ENCODE measurements at places on chromosomes 6 and 20. TPM values are rescaled to one million over a fixed set of nuclear protein-coding genes. Genes with fewer than 3 reads are reported as not detected.

Gene CST2
- total RNA-seq: not detected

GRCh38 chr6:53492860-53493634, 51.9 kb downstream of the GCLC start:
- no peak for DNase-seq

Gene RREB1
- 1.4 TPM for total RNA-seq

GRCh38 chr6:149060300-149060984, 257.1 kb upstream of the TAB2 start:
- no peak for DNase-seq

- DNase-seq: no peak
Measured at GRCh38 chr6:31784098-31784925, 7.2 kb upstream of the VWA7 start.

DNA sequence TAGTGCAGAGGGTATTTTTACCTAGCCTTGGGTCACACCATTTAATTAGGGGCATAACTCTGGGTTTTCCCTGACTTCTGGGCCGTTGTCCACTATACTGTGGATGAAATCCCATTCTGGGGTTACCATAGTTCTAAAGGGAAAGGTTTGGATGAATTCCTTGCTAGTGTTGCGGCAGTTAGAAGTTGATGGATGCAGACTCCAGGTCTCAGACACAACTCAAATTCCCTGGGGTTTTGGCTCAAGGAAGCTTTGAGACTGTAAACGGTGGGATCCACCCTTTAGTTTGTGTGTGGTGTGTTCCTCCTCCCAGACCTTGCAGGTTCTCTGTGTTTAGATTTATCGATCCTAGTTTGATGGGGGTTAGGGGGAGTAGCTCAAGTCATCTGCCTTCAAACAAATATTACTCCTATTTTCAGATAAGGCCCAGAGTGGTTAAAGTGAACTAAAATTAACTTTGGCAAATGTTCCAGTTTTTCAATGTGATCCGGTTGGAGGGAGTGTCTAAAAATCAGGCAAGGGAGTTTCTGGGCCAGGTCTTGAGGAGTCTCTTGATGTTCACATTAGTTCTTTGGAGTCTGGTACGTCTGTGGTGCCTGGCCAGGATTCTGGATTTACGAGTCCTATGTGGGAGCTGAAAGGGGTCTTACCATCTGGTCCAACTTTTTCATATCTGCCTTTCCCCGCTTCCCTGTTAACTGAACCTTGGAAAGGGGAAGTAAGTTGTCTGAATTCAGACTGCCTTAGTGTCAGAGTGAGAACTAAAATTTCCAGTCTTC, 1.5 kb downstream of the RALY start:
- no peak for DNase-seq

GRCh38 chr6:39808964-39809363, 16.8 kb downstream of the DAAM2 start:
- no peak for DNase-seq

GRCh38 chr6:96460052-96460700, 61.4 kb upstream of the UFL1 start:
- DNase-seq: no peak

DNA sequence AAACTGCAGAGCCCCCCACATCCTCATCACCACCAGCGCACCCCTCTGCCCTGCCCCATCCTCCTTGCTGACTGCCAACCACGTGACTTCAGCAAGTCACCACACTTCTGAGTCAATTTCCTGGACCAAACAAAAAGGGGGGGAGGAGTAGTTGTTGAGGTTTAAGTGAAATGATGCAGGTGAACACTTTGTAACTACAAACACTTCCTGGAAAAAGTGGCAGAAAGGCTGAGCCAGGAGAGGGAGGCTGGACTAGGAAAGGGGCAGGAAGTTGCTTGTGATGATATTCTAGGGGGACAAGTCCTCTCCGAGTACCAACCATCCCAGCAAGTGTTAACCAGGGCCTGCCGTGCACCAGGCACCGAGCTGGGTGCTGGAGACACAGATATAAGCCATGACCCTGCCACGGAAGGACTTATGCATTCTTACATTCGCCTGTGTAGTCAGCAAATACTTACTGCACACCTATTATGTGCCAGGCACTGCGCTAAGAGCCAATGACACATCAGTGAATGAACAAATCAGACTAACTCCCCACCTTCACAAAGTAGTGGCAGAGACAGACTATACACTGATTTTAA, 67.3 kb downstream of the PREX1 start:
- DNase-seq: no peak

DNA sequence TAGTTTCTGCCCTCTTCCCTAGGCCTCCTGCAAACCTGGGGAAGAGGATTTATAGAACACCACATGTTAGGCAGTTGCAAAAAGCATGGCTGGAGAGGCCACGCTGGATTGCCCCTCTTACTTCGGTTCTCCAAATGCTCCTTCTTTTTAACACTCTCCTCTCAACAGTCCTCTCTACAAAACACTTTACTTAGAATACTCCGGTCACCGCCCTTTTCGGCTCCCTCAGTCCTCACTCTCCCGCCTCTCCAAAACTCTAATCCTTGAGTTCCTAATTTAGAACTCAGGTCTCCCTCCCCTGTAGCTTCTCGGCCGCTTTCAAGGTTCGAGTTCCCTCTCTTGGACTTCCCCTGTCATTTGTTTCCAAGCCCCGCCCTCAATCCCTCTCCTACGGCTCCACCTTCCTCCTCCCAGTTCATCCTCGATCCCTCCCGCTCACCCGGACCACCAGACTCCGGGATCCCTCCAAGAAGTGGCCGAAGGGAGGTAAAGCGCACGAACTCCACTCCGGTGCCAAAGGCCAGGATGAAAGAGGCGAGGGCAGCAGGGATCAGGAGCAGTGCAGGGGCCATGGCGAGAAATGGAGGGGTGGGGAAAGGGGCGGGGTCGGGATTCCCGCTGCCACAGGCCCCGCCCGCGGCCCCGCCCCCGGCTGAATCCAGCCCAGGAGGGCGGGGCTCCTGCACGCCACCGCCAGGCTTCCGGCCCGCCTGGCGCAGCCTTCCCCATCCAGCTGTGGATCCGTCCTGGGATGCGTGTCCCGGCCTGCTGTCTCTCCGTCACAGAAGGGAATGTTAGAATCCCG, at the start of gene NRM:
Gene NRM (minus strand): TSS at position 582 of the 805 bp plus-strand sequence. CDS start 10 bp downstream, at position 572.
- DNase-seq: peak; percentile 78

Gene TMEM244
- 1.4 TPM for total RNA-seq

- no peak for DNase-seq
Measured at GRCh38 chr6:85015396-85015990, 251.1 kb upstream of the TBX18 start.

DNA sequence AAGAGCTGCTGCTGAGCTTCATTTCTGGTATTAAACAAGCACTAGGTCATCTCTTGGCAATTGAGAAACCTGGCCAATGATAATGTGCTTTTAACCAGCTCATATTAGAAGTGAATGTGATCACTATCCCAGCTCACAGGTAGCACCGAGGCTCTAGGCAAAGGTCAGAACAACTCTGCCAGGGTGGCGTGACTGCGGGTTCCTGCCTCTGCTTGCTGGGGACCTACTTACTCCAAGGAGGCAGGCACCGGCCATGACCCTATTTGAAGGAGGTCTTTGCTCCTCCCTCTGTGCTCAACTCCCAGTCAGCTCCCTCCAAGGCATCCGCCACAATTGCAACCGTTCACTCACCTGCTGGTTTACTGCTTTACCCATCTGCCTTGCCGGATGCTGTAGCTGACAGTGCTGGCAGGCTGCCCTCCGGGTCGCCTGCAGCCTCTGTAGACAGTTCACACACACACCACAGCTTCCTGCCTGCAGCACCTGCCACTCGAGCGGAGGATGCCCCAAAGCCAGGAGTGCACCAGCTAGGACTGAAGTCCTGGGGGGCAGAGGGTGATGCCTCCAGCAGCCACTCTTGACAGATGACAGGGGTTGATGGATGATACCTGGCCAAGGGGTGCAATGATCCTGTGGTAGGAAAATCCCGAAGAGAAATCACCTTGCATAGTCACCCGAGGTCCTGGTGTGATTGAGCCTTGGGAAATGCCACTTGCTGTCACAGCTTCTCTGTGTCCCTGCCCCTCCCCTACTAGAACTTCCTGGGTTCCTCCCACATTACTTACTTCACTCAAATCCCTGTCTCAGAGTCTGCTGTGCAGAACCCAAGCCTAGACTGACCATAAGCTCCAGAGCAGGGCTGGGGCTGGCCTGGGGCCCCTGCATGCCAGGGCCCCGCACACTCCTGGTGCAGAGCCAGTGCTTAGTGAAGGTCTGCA, 8.8 kb upstream of the VSX1 start:
- DNase-seq: no peak

DNA sequence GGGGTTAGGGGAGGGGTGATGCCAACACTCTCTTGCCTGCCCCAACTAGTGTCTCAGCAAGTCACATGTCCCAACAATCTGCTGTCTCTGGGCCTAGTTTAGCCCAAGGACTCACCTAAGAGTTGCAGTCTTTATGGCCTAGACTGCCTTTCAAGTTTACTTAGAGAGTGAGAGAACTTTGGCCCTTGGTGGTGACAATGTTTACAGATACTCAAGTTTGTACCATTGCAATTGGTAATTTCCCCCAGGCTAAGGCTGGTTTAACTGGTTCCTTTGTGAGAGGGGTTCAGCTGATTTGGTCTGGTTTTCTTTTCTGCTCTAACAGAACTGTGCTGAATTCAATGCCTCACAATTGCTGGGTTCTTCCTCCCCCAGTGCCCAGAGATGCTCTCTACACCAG, 1279.9 kb upstream of the EYS start:
- DNase-seq: no peak

GRCh38 chr6:135226537-135226936, 45.4 kb downstream of the MYB start:
- no peak for DNase-seq

- DNase-seq: no peak
Measured at GRCh38 chr6:45302832-45303231, 25.3 kb upstream of the RUNX2 start.

DNA sequence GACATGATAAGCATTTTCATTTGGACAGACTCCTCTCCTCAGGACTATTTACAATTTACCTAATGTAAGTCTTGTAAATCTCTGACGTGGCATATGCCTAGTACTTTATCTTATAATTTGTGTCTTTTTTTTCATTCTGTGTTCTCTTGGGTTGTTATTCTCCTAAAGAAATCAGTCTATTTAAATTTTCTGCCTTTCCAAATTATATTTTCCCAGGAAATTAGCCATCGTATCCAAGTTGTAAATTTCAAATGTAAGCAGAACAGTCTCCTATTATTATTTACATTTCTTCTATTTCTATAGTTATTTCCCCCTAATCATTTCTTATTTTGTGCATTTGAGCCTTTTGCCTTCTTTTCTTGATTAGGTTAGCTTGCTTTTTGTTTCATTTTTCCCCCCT, 17.5 kb upstream of the BCAS4 start:
- DNase-seq: no peak

GRCh38 chr6:2848851-2849250, 7.2 kb upstream of the SERPINB1 start:
- no peak for DNase-seq

DNA sequence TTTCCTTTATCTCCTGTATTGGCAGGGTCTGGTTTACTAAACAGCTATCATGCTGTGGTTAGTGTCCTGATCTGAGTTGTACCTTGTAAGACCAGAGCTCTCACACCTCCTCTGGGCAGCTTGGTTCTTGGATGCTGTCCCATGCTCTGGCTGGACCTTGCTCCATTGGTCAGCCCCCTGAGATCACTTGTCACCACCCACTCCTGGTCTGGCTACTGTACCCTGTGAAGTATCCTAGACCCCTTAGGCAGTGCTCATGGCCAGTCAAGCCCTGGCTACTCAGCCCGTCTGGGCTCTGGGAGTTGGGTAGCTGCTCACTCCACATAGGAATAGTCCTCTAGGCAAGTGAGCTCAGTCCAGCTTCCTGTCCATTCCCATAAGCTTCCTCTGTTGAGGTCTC, 31.1 kb downstream of the ADGRF4 start:
- no peak for DNase-seq

Gene MAS1
- total RNA-seq: not detected

DNA sequence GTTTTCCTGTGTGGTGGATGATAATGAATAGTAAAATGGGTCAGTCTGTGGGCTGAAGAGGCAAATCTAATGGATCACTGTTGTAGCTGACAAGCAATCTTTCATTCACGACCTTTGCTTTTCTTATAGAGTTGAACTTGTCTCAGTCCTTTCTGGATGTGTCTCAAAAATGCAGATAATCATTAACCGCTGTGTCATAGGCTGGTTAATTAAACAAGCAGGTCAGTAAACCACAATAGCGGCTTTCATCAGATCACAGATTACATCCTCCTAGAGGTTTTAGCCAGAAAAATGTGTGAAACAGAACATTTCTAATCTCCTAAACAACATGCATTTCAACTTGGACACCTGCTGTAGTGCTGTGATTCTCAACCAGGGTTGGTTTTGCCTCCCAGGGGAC, 2.5 kb upstream of the METTL24 start:
- no peak for DNase-seq

DNA sequence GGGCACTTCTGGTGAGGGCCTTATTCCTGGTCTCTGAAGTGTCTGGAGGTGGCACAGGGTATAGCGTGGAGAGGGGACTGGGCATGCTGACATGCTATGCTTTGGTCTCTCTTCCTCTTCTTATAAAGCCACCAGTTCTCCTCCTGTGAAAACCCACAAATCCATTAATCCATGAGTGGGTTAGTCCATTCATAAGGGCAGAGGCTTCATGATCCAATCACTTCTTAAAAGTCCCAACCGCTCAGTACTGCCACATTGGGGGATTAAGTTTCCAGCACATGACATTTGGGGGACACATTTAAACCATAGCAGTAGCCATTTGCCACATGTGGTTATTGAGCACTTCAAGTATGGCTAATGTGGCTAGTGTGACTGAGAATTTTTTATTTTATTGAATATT, 3.8 kb upstream of the TRIB3 start:
- DNase-seq: no peak

GRCh38 chr20:38617011-38617829, 15.6 kb downstream of the ARHGAP40 start:
- DNase-seq: no peak

GRCh38 chr6:168884646-168885086, 369.0 kb downstream of the THBS2 start:
- DNase-seq: no peak

Gene GZF1
- 15.4 TPM for total RNA-seq

- no peak for DNase-seq
Measured at GRCh38 chr6:159640722-159641482, 52.1 kb downstream of the SOD2 start.

- no peak for DNase-seq
Measured at GRCh38 chr20:47906348-47906660, 121.0 kb upstream of the SULF2 start.

GRCh38 chr6:139533573-139534471, 159.4 kb upstream of the CITED2 start:
- DNase-seq: no peak

DNA sequence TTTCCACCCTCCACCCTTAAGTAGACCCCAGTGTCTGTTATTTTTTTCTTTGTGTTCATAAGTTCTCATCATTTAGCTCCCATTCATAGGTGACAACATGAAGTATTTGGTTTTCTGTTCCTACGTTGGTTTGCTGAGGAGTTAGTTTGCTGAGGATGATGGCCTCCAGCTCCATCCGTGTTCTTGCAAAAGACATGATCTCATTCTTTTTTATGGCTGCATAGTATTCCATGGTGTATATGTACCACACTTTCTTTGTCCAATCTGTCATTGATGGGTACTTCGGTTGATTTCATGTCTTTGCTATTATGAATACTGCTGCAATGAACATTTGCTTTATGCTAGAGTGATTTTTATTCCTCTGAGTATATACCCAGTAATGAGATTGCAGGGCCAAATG, 301.2 kb downstream of the ADGRG6 start:
- DNase-seq: no peak

All from occipital lobe (tissue), 3 donors.